ENCODE measurements at places on chromosomes 12 and 14.

DNA sequence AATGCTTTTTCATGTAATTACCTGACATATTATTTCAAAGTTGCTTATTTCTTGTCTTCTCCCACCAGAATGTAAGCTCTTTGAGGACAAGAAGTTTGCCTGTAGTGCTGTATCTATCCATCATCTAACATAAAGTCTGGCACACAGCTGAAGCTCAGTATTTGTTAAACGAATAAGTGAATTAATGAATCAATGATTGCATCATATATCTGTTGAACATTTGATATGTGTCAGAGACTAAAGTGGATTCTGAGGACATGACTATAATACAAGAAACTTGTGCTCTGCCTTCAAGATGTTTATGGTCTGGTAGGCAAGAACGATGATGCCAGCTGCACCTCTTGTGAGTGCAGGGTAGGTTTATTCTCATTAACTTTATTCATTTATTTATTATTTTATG lies 115.4 kb upstream of the SCAF11 start:
- no peak for DNase-seq

GRCh38 chr14:66650491-66650911 lies 142.6 kb downstream of the GPHN start:
- DNase-seq, result no peak

GRCh38 chr12:120862664-120863063 lies 41.5 kb downstream of the SPPL3 start:
- no peak for DNase-seq

- no peak for DNase-seq
These were observed 5.6 kb upstream of the ST8SIA1 start for GRCh38 chr12:22340143-22340542.

GRCh38 chr14:91146661-91147060 lies 32.8 kb downstream of the DGLUCY start:
- no peak for DNase-seq

- DNase-seq, result no peak
These were observed 65.6 kb downstream of the SERPINA3 start for GRCh38 chr14:94677747-94678146.

- no peak for DNase-seq
These were observed 1.7 kb downstream of the PLEK2 start for GRCh38 chr14:67410313-67410712.

DNA sequence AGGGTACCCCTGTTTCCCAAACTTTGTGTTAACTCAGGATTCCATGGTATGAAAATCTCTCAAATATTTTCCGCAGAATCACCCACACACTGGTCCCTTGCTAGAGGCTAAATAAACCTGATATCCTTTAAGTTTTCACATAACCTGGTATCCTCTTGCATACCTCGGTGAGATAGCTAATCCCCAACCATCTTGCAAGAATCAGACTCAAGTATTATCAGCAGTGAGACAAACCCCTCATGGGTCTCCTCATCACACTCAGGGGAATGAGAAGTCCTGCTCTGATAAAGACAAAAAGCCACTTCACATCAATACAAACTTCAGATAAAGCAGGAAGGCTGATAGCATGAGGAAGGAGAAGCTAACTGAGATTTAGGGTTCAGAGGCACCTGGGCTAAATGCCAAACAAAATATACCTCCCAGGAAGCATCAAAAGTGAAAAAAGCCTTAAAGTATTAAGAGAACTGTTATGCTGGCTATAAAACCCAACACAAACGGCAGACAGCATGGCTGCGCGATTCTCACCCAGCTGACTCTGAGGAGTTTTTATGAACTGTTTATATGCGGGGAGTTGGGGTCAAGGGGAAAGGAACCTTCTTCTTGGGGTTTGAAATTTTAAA lies 96.5 kb downstream of the FOXN3 start:
- no peak for DNase-seq

DNA sequence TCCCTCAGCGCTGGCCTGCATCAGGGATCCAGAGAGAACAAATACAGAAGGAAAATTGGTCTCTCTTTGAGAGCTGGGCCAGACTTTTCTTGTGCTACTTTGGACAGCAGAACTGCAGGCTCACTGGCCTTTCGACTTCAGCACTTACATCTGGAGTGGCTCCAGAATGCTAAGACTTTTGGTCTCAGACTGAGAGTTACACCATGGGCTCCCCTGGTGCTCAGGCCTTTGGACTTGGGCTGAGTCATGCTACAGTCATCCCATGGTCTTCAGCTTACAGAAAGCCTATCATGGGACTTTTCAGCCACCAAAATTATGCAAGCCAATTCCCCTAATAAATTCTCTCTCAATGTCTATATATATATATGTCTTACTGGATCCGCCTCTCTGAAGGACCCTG lies 9.0 kb upstream of the CD163 start:
- DNase-seq, result no peak

GRCh38 chr12:72207486-72208409 lies 64.4 kb upstream of the TRHDE start:
- no peak for DNase-seq

DNA sequence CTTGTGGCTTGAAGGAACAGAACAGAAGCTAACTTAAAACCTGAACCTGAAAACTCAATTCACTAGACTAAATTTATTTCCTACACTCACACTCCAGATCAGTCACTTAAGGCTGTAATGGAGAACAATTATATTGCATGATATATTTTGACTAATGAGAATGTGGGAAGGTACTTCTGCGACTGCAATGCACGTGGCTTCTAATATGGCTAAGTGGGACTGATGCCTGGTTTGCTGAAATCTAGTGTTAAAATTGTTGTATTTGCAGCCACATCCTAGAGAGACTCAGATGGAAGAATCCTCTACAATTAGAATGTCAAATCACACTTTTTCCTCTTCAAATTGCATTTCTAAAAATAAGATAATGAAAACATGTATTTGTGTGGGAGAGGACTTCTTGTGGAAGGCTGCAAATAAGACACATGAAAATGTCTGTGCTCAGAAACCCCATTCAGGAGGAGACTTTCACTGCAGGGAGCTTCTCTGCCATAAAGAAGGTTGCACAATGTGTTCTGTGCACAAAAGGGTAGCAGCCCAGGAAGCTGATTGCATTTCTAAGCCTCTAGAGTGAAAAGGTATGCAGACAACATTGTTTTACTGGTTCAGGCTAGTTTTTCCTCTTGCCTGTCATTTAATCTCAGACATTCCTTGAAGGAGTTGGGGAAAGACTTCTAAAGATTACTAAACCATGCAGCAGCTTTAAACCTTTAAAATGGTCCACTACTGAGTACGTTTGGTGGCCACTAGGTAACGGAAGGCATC lies 224.3 kb downstream of the NEDD1 start:
- no peak for DNase-seq

DNA sequence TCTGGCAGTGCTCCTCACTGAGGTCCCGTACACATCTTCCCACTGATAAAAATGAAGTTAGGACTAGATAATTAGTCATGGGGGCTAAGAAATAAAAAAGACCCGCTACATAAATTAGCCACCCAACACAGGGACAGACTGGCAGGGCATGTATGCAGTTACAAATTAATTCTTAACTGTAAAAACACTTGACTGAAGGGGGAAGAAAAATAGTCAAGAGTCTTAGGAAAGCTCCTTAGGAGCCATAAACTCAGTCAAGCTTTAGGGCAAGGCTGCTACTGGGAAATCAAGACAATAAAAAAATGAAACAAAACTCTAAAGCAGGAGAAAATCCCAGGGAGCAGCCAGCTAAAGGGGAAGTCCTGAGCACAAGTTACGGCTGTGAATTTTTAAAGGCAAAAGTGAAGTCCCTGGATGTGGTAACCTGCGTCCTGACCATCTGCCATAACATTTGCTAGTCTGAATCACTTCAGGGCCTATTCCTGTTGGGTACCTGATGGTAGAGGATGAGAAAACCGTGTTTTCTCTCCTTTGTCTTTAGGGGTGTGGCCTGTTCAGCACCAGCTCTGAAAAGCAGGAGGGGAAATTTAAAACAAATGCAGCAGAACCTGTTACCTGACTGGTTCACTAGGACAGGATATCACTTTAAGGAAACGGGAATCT lies 7.5 kb upstream of the NPFF start:
- DNase-seq, result no peak

- DNase-seq, result no peak
These were observed 34.5 kb downstream of the VDR start for GRCh38 chr12:47870175-47870781.

DNA sequence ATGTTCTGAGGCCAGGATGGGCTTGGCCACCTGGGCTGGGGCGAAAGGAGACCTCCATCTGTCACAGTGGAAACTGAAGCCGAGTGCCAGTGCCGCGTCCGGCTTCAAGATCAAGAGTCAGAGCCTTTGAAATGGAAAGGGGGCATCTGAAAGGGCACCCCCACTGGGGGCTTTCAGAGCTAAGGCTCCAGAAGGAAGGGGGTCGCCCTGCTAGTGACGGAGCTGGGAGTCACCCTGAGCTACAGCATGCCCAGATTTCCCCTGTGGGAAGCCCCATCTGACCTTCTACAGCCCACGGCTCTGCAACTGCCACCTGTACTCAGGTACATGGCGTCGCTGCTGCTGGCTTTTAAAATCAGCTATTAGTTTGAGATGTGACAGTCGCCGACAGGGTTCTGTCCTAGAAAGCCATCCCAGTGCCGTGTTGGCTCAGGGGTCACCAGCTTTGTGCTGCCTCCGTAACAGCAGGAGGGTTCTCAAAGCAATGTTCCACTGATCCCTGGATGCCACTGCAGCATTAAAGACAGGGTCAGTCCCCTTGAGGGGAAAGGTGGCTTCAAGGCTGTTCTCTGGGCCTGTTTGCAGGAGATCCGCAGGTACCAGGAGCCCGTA lies 31.5 kb downstream of the CCNK start:
- DNase-seq, result no peak

DNA sequence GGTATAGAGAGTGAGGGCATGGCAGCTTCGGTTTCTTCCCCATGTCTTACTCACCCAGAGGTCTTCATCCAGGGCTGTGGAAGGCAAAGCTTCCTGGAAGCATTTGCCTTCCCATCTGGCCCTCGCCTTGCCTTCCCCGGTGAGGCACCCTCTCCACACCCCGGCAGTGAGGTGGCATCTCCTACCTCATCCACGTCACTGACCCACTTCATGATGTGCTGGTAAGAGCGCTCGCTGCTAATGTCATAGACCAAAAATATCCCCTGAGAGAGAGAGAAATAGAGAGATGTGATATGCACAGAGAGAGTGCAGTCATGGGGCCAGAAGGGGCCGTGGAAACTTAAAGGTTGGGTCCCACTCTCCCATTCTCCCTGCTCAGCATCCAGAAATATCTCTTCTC lies 8.3 kb upstream of the GPX2 start:
- no peak for DNase-seq

GRCh38 chr12:67586951-67587350 lies 61.6 kb upstream of the DYRK2 start:
- DNase-seq, result no peak

DNA sequence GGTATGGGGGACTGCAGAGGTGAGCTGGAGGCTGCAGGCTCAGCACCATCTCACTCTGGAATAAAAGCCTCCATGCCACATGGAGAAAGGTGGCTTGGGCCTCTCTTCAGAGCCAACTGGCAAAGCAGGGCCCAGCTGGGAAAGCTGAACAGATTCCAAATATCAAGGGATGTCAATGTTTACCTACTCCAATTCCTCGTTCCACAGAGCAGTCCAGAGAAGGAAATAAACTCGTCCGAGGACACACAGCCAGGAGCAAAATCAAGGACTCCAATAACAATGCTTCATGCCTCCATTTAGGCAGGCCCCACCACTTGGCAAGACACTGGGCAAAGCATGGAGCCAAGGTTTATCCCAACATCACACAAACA lies 36.3 kb upstream of the PNMA1 start:
- DNase-seq, result no peak

GRCh38 chr12:52137746-52138145 lies 54.1 kb downstream of the KRT80 start:
- no peak for DNase-seq

DNA sequence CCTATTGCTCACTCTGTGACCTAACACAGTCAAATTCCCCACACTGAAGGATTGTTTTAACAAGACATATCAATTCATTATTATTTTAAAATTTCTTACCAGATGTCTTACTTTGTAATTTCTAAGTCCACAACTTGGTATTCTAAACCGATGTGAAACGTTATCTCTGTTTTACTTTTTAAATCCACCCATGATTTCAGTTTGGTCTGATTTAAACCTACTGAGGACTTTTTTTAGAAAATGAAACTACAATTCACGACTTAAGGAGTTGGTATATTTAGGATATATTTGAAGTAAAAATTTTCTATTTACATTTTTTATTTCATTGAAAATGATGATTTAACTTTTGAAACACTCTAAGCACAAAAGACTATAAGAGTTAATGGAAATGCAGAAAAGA lies 35.1 kb upstream of the GRIP1 start:
- DNase-seq, result no peak

- DNase-seq, result no peak
These were observed 31.8 kb downstream of the ZNF605 start for GRCh38 chr12:132924356-132924755.

DNA sequence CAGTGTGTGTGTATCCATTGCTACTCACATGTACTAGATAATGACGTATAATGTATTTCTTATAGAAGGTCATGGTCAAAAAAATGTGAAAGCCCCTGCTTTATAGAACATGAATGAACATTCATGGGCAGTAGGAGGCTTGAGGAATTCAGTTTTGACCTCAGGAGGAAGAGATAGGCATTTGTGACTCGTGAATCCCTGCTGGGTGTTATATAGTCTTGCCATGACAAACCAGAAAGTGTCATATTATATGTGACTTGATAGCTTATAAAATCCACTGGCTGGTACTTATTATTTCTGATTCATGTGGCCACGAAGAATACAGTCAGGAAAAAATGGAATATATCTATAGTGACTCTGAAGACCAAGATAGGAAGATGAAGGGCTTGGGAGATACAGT lies 287.6 kb downstream of the CEP128 start:
- no peak for DNase-seq

DNA sequence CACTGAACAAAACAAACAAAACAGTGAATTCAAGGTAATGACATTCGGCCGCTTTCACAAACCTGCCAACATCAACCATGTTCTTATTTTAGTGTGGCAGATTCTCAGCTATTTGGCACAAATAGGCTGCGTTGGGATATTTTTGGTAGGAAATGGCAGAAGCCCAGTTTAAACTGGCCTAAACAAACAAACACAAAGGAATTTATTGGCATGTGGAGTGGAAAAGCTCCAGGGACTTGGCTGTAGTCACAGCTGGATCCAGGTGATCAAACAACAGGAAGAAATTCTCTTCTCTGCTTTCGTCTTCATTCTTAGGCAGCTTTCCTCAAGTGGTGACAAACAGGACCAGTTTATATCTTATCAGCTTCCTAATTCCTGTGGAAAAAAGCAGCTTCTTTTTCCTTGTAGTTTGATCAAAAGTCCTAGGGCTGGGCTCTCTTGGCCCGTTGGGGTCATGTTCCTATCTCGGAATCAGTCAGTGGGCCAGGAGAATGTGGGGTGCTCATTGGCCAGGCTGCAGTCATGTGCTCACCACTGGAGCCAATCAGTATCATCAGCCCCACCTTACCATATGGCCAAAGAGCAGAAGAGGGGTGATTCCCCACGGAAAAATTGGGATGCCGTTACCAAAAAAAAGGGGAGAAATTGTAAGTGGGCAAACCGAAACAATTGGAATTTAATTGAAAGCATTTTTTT lies 22.6 kb downstream of the C12orf75 start:
- DNase-seq, result no peak

- DNase-seq, result no peak
These were observed 339.0 kb downstream of the RMST start for GRCh38 chr12:97801471-97802059.
